Stimulated activated CD8-positive, alpha-beta memory T cell treated with anti-CD3 and anti-CD28 coated beads, Interleukin-7, amount 100 ng/mL, for 1 hour (primary cell): ENCODE measurements at places on chromosomes 7 and 10.

DNA sequence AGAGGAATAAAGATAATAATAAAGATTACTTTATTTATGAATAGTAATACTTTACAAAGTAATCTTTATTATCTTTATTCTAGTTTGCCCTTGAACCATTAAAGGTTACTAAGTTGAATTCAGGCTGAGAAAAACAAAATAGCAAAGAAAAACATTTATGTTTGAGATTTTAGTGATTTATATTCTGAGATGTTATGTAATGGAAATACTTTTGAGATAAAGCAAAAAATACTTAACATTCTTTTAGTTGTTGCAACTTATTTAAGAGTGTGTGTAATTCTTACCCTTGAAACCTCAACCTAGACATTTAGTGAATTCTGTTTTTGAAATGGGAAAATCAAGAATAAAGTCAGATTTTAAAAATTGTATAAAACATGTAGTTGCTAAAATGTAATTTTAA, 40.0 kb downstream of the MINPP1 start:
- DNase-seq = no peak

DNA sequence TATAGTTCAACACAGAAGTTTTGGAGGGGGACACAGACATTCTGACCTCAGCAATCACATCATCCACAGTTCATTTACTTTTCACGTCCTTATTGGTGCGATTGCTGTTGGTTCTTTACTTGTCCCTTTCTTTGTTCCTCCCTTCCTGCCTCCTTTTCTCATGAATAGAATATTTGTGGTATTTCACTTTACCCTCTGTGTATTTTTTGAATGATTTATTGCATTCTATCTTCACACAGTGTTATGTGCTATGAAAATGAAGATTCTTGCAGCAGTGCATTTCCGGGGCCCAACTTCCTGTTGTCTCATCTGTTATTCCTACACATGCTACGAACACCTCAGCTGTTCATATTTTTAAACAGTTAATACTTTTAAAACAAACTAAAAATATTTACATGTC, 179.6 kb downstream of the ZMYND11 start:
- no peak for DNase-seq

GRCh38 chr10:101230183-101230917, 1.1 kb upstream of the LBX1 start:
- no peak for DNase-seq

DNA sequence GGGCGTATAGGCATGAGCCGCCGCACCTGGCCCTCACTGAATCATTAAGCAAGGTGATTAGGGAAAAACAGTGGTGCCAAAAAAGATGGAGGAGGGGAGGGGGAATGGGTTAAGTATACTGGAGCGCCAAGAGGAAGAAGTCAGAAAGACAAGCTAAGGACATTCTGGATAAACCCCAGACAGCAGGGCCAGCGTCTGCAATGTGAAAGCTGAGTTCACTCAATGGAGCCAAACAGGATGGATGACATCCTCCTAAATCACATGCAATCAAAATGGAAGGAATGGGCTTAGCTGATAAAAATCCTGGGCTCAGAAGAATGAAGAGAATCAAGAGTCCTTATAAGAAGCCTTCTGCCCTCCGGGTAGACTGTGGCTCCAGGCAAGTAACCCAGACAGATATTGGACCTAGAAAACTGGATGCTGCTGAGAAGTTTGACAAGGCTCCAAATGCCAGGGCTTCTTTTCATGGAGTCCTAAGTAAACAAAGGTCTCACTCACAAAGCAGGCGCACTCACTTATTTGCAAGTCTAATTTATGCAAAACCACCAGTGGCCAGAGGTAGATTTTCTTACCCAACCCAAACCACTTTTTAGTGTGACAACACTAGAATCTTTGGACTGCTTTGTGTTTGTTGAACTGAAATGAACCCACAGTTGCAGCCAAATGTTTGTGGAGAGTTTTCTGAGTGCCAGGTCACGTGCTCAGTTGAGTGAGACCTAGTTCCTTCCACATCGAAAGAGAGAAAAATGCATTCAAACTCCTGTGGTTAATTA, 519.1 kb upstream of the AUTS2 start:
- no peak for DNase-seq

GRCh38 chr7:106462365-106462859, 177.6 kb upstream of the NAMPT start:
- no peak for DNase-seq

- no peak for DNase-seq
These were observed 26.1 kb downstream of the KLRG2 start for GRCh38 chr7:139457153-139457946.

DNA sequence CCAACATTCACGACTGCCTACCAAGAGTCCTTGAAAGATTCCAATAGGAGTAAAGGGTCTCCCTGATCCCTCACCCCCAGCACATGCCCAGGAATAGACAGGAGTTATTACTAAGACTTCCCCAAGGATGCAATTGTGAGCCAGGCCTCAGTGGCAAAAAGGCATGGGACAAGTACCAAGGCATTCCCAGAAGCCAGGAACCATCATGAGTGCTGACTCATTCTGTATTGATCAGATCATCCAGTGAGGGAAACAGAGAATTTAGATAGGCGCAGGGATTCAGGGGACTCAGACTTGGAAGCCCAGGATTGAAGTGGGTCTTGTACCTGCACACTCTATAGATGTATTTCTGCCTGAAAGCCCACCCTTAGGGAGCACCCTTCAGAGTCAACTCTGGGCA, 21.2 kb downstream of the MBL2 start:
- DNase-seq = no peak

DNA sequence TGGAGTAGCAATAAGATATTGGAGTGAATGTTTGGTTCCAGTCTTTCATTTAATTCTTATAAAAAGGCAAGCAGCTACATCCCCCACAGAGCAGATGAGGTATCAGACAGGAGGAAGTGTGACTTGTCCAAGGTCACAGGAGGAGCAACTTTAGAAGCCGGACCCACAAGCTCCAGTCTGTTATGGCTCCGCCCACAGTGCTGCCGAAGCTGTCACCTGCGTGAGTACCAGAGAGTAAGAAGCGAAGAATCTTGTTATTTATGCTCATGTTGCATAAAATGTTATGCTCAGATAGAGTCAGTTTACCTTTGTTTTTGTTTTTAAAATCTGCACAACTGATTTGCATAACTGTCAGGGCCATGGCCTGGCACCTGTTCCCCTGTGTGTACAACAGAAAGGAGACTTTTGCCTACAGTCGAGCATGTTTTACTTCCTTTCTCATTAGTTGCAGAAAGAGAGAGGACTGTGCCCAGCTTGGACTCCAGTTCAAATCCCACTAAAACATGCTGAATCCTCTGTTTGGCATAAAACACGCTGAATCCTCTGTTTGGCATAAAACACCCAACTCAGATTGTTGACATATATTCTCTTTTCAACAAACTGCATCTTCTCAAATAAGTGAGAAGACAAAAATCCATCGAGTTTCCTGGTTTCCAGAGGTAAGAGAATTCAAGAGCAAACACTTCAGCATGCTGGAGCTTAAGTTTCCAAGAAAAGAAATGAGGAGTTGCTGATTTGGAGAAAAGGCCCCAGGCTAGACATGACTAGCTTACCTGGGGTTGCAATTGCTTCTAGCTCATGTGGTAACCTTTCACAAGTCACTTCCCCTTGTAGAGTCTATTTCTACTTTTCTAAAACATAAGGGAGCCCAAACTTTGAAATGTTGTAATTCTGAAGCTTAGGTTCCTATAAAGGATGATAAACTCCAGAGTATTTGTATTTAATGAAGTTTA, 409.8 kb upstream of the ZMIZ1 start:
- DNase-seq = no peak

- no peak for DNase-seq
These were observed 17.2 kb upstream of the FGFR2 start for GRCh38 chr10:121615435-121615793.

DNA sequence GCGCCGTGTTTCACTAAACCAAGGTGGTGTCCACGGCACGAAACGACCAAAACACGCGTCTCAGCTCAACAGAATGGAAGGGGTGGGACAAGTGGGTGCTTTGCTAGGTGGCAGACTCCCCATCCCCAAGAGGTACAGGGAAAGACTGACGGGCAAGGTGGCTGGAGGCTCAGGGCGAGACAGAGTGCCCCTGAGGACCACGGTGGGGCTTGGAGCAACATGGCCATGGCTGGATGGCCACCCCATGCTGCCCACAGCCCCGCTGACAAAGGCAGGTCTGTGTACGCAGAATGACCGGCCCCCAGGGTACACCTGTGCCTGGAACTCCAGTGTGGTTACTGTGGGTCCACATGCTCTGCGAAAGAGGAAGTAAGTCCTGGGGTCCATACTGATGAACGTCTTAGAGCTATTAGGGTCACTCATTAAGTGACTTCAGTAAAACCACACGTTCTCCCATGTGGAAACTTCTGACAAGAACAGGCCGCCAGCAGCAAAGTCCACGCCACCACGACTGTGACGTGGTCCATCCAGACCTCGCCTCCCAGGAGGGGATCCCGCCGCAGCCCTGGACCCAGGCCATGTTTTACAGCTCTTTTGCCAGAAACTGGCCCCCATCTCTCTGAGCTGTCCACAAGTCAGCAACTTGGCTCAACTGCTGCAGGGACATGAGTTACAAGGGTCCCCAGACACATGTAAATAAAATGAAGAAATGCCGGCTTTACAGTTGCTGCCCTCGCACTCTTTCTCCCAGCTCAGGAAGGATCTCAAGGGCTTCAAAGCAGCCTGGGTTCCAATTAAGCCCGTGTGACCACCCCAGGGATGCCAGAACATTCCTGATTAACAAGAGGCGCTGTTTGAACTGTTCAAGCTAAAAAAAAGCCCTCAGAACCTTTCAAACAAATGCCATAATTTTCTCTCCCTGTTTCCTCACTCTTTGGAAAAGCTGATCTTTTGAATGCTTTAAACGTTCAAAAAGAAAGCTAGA, 66.8 kb downstream of the MAD1L1 start:
- DNase-seq = no peak

GRCh38 chr7:142488842-142489241, 231.0 kb upstream of the PRSS58 start:
- DNase-seq = no peak

GRCh38 chr7:44971188-44971901, 7.5 kb downstream of the MYO1G start:
- no peak for DNase-seq

GRCh38 chr10:48670978-48671913, 13.4 kb upstream of the WDFY4 start:
- no peak for DNase-seq

DNA sequence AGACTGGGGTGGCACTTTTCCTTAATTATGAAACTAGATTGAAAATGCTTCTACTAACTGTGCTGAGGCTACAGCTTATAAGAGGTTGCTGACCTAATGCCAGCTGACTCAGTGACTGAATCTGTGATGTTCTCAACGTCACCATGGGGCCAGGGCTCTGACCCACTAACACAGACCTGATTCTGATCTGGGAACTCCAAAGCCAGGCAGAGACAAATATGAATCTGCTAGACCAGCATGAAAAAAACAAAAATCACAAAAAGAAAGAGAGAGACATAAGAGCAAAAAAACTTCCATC, 16.1 kb downstream of the USP6NL start:
- DNase-seq = no peak

DNA sequence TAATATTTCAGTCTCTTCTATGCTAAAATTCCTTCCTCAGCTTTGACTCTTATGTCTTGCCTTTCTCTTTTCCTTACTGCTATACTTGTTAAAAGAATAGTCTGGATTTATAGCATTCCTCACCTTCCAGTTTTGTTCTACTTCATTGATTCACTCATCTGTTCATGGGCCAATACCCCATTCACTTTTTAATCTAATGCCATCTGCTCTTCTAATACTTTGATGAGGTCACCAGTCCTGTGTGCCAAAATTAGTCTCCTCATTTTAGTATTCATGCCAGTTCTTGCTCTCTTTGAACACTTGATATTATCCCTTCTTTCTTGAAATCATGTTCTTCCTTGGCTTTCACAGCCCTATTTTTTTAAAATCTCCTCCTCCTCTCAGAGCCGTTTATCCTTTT, 19.3 kb downstream of the STK17A start:
- DNase-seq = no peak

GRCh38 chr7:44114586-44115310, 8.6 kb downstream of the POLD2 start:
- no peak for DNase-seq

DNA sequence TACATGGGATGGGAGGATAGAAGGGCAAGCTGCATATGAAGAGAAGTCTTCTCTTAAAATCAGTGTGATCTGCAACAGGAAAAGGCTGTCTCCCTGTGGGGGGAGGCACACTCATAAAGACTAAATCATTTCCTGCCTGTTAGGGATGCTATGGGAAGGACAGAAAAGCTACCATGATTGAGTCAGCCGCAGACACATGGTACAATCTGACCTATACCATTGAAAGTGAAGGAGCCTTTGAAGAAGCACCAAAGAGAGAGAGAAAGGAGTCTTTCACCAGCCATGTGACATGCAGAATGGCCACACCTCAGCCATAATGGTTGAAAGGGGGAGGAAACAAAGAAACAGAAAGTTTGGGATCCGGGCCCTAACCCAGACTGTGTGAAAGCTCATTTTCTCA, 29.1 kb downstream of the NUDCD3 start:
- no peak for DNase-seq

DNA sequence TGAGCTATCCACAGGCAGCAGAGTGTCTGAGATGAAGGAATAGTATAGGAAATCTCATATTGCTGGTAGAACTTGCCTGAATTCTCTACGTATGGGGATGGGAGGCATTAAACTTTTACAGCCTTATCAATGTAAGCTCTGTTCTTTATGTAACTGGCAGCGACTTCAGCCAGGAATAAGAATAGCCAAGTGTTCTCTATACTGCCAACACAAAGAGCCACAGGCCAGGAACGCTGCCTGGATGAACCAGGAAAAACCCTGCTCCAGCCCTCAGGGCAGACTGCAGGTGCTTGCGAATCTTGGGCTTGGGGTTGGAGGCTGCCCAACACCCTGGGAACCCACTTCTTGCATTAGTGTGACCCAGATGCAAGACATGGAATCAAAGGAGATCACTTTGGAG, 6.1 kb upstream of the OLAH start:
- DNase-seq = no peak

DNA sequence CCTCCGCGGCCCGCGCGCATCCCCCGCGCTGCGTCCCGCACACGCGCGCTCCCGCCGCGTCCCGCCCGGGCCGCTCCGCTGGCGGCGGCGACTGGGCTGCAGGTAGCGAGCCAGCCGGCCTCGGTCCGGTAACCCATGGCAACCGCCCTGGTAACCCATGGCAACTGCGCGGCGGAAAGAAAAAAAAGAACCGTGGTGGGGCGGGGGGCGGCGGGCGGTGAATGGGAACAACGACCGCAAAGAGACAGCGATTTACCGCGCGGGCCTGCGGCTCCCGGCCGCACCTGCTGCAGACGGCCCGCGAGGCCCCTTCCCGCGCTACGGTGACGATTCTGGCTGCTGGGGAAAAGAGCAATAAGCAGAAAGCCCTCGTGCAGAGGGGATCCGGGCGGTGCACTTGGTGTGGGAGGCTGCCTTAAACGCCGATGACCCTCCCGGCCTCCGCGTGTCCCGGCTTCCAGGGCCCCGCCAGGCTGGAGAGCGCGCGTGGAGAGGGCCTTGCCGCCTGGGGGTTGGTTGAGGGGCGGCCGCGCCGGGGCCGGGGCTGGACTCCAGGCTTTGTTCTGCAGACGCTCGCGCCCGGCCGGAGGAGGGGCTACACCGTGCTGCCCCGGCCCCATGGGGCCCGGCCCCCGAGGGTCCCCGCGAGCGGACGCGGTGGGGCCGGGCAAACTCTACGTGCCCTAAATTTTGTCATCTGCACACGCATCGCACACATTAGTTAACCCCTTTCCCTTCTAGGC, 84.7 kb downstream of the SNX10 start:
- DNase-seq = no peak

- DNase-seq = no peak
These were observed 2.1 kb downstream of the FRAT1 start for GRCh38 chr10:97321032-97321803.
